ENCODE measurements at places on chromosomes 3 and 15.

GRCh38 chr3:156793851-156794250 lies 32.3 kb upstream of the LEKR1 start:
- H3K36me3 ChIP-seq: no peaks in the 10 kb centered on the region
- no peak for DNase-seq
- H3K4me1 ChIP-seq: peaks cover 5% of the 10 kb centered on the region
- H3K27ac ChIP-seq: no peak overlapping the region

DNA sequence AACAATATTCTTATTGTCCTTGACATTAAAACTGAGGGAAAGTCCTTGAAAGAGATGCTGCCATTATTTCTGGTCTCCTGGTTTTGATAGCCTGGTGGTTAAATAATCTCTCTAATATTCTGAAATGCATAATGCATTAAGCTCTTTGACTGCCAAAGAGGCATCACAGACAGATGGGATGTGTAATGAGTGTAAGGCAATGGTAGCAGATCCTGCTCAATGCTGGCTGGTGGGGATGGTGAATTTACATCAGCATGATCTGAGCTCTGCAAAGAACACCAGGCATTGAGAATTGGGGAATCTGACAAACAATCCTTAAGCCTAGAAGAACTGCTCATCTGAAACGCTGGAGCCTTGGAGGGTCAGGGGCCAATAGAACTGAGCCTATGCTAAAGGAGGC lies 528.6 kb upstream of the LMCD1 start:
- H3K27ac ChIP-seq: no peak overlapping the region
- H3K4me1 ChIP-seq: peaks cover 3% of the 10 kb centered on the region
- no peak for DNase-seq
- no peak overlapping the region for H3K4me3 ChIP-seq
- H3K36me3 ChIP-seq: no peaks in the 10 kb centered on the region
- H3K27me3 ChIP-seq: no peaks in the 10 kb centered on the region

DNA sequence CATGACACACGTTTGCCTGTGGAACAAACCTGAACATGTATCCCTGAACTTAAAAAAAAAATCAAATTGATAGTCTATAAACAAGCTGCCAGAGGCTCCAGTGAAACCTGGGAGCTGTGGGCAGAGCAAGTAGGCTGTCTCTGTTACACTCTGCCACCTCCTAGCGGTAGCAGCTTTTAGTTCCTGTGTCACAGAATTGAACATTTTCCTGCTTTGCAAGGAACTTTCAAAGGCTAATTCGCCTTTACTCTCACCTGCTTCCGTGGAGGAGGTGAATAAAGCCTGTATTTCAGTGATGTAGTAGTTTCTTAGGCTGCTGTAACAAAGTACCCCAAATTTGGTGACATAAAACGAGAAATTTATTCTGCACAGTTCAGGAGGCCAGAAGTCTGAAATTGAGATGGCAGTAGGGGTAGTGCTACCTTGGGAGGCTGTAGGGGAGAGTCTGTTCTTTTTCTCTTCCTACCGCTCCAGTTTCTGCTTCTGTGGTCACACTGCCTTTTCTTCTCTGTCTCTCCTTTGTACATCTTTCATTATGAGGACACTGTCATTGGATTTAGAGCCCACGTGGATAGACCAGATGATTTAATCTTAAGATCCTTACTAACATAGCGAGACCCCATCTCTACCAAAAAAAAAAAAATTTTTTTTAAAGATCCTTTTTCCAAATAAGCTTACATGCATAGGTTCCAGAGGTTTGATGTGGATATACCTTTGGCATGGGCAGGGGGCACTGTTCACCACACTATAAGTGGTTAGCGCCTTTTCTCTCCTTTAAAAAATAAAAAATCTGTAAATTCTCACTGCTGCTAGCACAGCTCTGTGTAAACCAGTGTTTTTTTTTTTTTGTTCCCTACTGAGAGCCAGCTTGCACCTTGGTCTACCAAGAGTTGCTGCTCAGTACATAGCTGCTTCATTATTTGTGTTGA lies 25.3 kb downstream of the FBXO22 start:
- H3K27ac ChIP-seq: no peak overlapping the region
- H3K4me1 ChIP-seq: no peaks in the 10 kb centered on the region
- peaks cover 32% of the 10 kb centered on the region for H3K36me3 ChIP-seq

GRCh38 chr3:4807381-4808280 lies 171.6 kb upstream of the BHLHE40 start:
- H3K27me3 ChIP-seq: no peaks in the 10 kb centered on the region
- H3K4me3 ChIP-seq: no peak overlapping the region
- no peak overlapping the region for H3K27ac ChIP-seq
- DNase-seq: no peak

DNA sequence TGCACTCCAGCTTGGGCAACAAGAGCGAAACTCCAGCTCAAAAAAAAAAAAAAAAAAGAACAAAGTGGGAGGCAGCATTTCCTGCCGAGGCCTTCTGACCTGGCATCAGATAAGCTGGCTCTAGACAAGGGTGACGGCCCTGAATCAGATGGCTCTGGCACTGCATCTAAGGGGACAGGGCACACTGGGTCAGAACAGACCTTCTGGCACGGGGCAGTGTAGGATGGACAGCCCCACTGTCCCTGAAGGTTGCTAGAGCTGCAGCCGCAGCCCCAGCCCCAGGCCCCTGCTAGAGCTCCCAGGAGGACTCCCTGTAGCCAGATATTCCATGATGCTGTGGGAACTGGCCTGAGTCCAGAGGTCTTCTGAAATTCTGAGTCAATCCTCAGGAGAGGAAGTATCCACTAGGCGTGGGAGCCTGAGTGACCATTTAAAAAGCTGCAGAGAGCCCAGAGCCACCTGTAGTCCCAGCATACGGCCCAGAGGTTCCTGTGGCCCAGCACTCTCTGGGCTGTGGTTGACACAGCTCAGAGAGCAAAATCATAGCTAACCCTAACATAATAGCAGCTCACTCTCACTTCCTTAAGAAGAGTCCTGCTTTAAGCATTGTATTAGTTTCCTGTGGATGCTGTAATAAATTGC lies 69.2 kb upstream of the MFGE8 start:
- no peaks in the 10 kb centered on the region for H3K36me3 ChIP-seq
- no peaks in the 10 kb centered on the region for H3K27me3 ChIP-seq
- no peak overlapping the region for H3K27ac ChIP-seq
- H3K4me1 ChIP-seq: peaks cover 8% of the 10 kb centered on the region
- H3K4me3 ChIP-seq: no peak overlapping the region

GRCh38 chr15:52243286-52243685 lies 52.1 kb upstream of the GNB5 start:
- no peak for DNase-seq
- H3K4me3 ChIP-seq: no peak overlapping the region
- no peaks in the 10 kb centered on the region for H3K27me3 ChIP-seq

- no peaks in the 10 kb centered on the region for H3K27me3 ChIP-seq
- no peaks in the 10 kb centered on the region for H3K36me3 ChIP-seq
- peak within 1 kb of the TSS; percentile 24 for H3K4me3 ChIP-seq
- H3K4me1 ChIP-seq: peaks cover 24% of the 10 kb centered on the region
- H3K27ac ChIP-seq: no peak within 1 kb of the TSS
Observed at GRCh38 chr3:151384741-151385174, at the start of gene P2RY12. TSS of gene P2RY12 (minus strand) at chr3:151384753. CDS start at chr3:151338845, 45,908 bp downstream.

- DNase-seq: no peak
- no peak overlapping the region for H3K4me3 ChIP-seq
- no peaks in the 10 kb centered on the region for H3K27me3 ChIP-seq
- peaks cover 30% of the 10 kb centered on the region for H3K4me1 ChIP-seq
- H3K27ac ChIP-seq: peak overlapping the region; percentile 54
- peaks cover 8% of the 10 kb centered on the region for H3K36me3 ChIP-seq
Observed at GRCh38 chr3:126081618-126082361, 2.1 kb downstream of the SLC41A3 start.

DNA sequence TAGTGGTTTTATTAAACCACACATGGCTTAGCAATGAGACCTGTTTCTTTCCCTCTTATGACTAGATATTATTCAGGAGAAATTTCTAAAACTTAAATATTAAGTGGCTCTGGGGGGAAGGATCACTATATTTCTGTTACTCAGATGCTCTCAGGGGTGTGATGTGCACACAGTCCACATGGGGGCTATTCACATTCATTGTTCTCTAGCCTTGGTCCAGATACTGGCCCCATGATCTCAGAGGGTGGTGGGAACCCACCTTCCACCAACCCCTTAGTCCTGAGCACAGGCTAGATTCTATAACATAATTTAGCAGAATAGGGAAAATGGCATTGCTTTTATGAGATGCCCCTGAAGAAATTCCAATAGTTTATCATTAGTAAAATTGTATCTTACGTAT lies 149.0 kb upstream of the ST8SIA2 start:
- H3K4me1 ChIP-seq: no peaks in the 10 kb centered on the region
- no peak overlapping the region for H3K27ac ChIP-seq
- no peak overlapping the region for H3K4me3 ChIP-seq
- peaks cover 50% of the 10 kb centered on the region for H3K27me3 ChIP-seq

DNA sequence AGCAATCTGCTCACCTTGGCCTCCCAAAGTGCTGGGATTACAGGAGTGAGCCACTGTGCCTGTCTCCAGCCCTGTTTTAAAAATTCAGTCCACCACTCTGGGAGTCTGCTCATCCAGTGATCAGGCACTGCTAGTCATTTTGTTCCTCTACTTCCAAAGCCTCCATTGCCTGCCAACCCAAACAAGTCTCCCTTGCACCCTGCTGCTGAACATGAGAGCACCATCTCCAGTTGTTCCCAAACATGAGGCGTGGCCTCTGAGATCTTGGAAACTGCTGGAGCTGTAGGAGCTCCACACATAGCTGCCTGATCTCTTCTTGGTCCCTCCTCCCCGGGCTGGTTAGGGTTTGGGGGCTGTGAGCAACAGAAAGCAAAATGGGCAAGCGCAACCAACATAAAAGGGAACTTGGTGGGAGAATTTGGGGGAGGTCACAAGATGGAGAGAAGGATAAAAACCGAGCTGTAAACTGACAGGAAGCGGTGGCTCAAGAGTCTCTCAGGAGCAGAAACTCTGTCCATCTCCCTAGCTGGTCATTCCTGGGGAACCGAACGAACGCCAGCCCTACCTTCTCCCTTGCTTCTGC lies 49.6 kb upstream of the TLE3 start:
- H3K4me3 ChIP-seq: no peak overlapping the region
- DNase-seq: no peak
- no peaks in the 10 kb centered on the region for H3K4me1 ChIP-seq

GRCh38 chr3:105944721-105945120 lies 75.9 kb upstream of the CBLB start:
- no peaks in the 10 kb centered on the region for H3K27me3 ChIP-seq
- H3K4me3 ChIP-seq: no peak overlapping the region
- H3K4me1 ChIP-seq: no peaks in the 10 kb centered on the region
- DNase-seq: no peak

DNA sequence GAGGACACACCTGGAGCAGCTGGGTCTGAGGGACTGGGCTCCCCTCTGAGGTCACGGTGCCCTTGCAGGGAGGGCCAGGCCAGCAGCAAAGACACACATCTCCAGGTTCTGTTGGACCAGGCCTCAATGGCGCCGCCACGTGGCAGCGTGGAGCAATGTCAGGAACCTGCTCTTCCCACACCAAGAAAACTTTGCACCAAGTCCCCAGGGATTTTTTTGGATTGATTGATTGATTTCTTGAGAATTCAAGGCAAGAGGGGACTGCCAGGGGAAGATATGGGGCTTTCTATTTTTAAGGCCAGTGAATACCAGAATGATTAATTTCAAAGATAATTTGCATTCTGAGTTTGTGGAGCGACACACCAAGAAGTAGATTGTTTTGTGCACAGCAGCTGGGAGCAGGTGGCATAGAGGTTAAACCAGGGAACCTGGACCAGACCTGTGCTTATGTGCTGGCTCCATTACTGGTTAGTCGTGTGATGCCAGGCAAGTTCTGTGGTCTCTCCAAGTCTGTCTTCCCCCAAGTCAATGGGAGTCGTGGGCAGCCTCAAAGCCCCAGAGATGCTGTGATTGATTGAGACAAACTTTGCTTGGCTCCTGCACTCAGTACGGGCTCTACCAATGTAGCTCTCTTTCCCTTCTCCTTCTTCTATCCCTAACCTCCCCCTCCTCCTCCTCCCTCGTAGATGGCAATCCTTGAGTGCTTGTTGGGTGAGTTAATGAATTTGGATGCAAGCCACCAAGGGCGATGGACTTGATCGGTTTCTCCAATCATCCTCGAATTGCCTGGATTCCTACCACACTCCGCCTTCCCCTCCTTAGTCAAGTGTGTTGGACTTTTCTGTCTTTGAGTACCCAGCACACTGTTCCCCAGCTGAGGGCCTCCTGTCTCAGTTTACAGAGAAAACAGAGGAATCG lies 96.2 kb upstream of the TRPM1 start:
- DNase-seq: no peak
- H3K27me3 ChIP-seq: no peaks in the 10 kb centered on the region
- H3K36me3 ChIP-seq: no peaks in the 10 kb centered on the region

GRCh38 chr3:117846238-117846637 lies 1136.7 kb downstream of the TUSC7 start:
- no peak for DNase-seq
- no peak overlapping the region for H3K4me3 ChIP-seq
- H3K27ac ChIP-seq: no peak overlapping the region
- H3K36me3 ChIP-seq: no peaks in the 10 kb centered on the region

GRCh38 chr15:85974742-85975141 lies 104.9 kb upstream of the AGBL1 start:
- no peaks in the 10 kb centered on the region for H3K36me3 ChIP-seq
- no peak overlapping the region for H3K4me3 ChIP-seq
- no peak for DNase-seq
- no peak overlapping the region for H3K27ac ChIP-seq

DNA sequence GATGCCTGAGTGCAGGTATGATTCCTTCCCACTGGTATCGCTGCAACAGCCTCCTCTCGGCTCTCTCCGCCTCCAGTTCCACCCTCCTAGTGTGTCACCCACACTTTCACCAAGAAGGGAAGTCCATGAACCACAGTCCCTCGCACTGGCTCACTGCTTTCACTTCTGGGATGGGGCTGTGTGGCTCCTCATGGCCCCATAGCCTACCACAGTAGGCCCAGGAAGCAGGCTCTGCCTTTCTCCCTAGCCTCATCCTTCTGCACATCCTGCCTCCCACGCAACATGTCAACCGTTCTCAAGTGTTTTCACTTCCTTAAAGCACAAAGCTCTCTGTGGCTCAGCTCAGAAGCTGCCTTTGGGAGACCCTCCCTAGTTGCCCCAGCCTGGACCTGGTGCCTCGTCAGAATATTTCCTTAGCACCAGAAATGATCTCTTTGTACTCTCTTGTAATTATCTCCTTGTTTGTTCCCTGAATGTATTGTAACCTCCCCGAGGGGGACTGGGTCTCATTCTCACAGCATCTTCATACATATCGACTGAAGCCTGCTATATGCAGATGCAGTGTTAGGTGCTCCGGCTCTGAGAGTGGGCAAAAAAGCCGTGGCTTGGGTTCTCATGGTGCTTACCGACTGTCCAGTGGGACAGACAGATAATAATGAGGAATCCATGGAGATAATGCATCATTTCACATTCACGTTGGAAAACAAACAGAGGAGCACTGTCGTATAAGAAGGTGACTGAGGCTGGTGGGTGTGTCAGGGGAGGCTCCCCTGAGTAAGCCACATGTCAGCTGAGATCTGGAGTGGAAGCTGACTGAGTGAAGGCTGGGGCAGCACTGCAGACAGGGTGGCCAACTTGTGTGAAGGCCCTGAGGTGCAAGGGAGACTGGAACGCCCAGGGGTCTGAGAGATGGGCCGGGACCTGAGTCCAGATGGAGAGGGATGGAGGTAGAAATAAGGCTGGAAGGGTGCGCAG lies 107.1 kb downstream of the DGKG start:
- no peaks in the 10 kb centered on the region for H3K27me3 ChIP-seq
- H3K4me3 ChIP-seq: no peak overlapping the region
- H3K27ac ChIP-seq: no peak overlapping the region

- H3K36me3 ChIP-seq: peaks cover 36% of the 10 kb centered on the region
- peak overlapping the region; percentile 68 for H3K4me3 ChIP-seq
- H3K27ac ChIP-seq: no peak overlapping the region
- H3K27me3 ChIP-seq: no peaks in the 10 kb centered on the region
- DNase-seq: peak; percentile 86
Observed at GRCh38 chr3:126472277-126473006, 3.2 kb downstream of the ZXDC start.

GRCh38 chr3:37741644-37742043 lies 120.0 kb upstream of the CTDSPL start:
- DNase-seq: no peak
- H3K27me3 ChIP-seq: no peaks in the 10 kb centered on the region
- no peaks in the 10 kb centered on the region for H3K4me1 ChIP-seq
- peaks cover 4% of the 10 kb centered on the region for H3K36me3 ChIP-seq

All from suprapubic skin (tissue), 4 donors.